ENCODE measurements at places on chromosomes 5 and 9.

DNA sequence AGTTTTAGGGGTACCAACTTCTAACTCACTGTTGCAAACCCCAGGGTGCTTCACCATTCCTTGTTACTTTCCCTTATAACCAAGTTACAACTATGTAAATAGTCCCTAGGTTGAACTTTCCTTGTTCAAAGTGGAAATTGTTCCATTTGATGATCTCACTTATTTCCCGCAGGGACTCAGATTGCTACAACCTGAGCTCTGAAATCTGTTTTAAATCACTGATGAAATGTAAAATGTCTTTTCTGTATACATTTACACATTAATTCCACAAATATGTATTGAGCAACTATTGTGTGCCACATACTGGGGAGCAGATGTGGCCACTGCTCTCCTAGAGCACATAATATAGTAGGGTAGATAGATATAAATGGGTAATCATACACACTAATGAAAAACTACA lies 69.1 kb upstream of the TARS1 start:
- no peak for DNase-seq

GRCh38 chr5:65730910-65731309 lies 8.9 kb downstream of the NLN start:
- no peak for DNase-seq

- DNase-seq: no peak
Measured at GRCh38 chr5:93417490-93417889, 163.5 kb downstream of the NR2F1-AS1 start.

GRCh38 chr5:172529896-172530295 lies 75.6 kb upstream of the SH3PXD2B start:
- no peak for DNase-seq

- DNase-seq: no peak
Measured at GRCh38 chr5:127216143-127216542, 74.5 kb upstream of the MEGF10 start.

DNA sequence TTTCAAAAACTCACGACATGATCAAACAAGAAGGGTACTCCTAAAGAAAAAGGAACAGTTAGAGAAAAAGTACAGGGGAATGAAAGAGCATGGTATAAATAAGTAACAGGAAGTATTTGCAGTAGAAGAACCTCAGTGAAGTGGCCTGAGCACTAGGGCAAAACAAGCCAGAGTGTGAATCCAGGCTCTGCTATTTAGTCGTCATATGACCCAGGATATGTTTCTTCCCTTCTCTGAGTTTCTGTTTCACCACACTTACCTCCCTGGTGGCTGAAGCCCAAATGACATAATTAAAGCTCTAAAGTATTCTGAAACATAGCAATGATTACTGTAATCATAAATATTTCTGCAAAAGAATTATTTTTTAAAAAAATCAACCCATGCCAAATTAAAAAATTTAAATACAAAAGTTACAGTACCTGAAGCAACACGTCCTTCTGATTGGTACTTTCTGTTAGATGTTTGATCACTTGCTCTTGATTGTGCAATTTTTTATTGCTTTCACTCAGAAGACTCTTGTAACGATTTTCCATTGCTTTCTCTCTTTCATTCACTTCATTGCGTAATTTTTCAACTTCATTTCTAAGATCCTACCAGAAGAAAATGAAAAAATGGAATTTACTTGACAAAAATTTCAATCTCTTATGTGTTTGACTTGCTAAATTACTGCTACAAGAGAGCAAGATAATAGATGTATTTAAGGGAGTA lies 88.9 kb downstream of the CDK5RAP2 start:
- DNase-seq: no peak

GRCh38 chr5:118052503-118052902 lies 935.8 kb downstream of the DTWD2 start:
- no peak for DNase-seq

- no peak for DNase-seq
Measured at GRCh38 chr5:17224858-17225511, 7.6 kb downstream of the BASP1 start.

- no peak for DNase-seq
Measured at GRCh38 chr5:26622947-26623346, 415.4 kb downstream of the CDH9 start.

All from putamen (tissue), 1 donor.